Left ventricle myocardium superior (tissue), 1 donor: ENCODE measurements at places on chromosomes 5 and 9.

DNA sequence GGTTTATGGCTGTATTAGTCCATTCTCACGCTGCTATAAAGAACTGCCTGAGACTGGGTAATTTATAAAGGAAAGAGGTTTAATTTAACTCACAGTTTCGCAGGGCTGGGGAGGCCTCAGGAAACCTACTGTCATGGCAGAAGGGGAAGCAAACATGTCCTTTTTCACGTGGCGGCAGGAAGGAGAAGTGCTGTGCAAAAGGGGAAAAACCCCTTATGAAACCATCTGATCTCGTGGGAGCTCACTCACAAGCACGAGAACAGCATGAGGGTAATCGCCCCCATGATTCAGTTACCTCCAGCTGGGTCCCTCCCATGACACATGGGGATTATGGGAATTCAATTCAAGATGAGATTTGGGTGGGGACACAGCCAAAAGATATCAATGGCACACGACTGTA is 13.9 kb downstream of the LRRC70 start:
- DNase-seq = no peak

DNA sequence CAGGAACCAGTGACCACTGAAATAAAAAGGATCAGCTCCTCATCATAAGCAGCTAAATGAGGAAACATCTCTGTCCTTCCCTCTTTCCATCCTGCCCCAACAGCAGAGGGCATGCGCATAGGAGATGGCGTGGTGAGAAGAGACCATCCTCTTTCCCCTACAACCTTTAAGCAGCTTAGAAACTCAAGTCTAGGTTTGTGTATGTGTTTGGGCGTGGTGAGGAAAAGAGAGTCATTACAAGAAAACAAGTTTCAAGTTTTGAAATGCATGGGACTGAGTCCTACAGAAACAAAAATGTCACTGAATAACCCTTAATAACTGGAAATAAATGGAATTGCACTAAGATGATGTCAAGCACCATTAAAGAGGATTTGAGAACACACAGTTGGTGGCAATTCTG is 96.4 kb upstream of the IL12B start:
- DNase-seq = no peak

DNA sequence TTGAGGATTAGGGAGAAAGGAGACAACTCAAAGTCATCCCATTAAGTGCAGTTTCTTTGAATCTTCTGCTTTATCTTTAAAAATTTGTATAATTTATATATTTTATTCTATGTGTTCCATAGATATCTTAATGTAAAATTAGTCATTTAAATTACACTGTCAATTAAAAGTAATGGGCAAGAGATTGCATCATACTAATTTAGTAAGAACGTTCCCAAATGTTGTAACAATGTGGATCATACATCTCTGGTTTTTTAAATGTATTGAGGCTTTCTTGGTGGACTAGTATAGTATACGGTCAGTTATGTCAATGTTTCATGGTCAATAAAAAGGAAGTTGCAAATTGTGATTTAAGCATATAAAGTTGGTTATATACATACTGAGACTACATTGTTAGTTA is 6.2 kb downstream of the TSLP start:
- DNase-seq = no peak

GRCh38 chr9:91428436-91428835 is 4.8 kb upstream of the NFIL3 start:
- DNase-seq = no peak

DNA sequence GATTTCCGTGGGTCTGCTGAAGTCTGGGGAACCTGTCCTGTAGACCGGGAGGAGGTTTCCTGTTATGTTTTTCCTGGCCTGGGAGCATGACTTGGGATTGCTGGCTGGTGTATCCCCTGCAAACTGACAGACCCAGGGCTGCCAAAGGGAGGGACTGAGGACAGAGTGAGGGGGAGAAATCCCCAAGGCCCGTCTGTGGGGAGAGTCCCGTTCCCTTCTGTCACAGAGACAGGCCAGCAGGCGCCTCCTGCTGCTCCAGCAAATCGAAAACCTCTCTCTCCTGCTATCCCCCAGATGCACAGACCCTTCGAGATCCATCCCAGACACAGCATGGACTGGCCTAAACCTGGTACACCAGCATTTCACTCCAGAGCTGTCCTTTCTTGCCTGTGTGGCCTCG is 56.2 kb upstream of the ALDH1B1 start:
- no peak for DNase-seq

- no peak for DNase-seq
Observed at GRCh38 chr5:137847687-137848086, 20.0 kb upstream of the MYOT start.

DNA sequence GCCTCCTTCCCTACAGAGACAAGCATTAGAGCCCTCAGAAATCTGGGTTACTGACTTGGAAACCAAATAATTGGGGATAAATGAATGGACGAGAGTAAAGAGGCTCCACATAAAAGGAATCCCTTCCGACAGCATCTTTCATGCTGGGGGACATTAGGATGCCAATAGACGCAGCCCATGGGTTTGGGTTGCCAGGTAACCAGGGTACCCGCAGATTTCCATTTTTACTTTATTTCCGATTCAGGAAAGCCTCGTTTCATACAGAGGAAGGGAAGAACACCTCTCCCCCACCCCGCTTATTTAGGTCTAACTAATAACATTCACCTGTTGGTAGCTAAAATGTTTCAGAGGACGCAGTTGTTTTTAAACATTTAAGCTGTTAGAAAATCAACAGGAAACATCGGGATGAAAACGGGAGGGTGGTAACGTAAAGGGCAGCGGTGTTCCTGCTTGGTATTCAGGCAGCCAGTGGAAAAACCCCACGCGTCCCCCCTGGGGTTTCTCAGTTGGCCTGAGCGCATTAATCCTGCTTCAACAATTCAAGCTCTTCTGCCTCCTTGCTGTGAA is 179.5 kb downstream of the YTHDC2 start:
- peak; percentile 31 for DNase-seq

DNA sequence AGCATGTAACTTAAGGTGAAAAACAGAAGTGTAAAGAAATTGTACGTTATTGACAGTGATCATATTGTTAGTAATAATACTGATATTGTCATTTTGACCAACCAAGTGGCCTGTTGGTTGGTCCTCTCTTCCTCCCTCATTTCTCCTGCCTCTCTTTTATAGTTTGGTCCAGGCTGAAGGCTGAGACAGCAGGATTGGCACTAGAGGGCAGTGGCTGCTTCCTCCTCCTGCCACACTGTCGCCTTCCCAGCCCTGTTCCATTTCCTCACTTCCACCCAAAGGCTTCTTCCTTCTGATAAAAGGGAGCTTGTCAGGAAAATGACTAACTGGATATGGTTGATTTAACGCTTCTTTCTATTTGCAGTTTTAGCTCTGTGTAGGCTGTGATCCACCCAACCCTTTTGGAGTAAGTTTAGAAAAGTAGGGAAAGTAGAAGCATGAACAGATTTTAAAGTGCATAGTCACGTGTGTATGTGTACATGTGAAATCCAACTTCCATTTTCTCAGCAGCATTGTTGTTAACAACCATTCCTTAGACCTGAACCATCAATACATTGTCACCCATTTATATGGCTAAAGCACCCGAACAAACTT is 35.6 kb downstream of the PTCD2 start:
- DNase-seq = peak; percentile 38

DNA sequence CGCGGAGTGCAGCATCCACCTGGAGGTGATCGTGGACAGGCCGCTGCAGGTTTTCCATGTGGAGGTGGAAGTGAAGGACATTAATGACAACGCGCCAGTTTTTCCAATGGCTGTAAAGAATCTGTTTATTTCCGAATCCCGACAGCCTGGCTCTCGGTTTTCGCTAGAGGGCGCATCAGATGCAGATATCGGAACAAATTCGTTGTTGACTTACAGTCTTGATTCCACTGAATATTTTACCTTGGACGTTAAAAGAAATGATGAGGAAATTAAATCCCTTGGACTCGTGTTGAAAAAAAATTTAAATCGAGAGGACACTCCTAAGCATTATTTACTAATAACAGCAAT is 611 bp downstream of the PCDHA3 start:
- no peak for DNase-seq

- no peak for DNase-seq
Observed at GRCh38 chr9:92804727-92805126, 40.1 kb upstream of the BICD2 start.

- no peak for DNase-seq
Observed at GRCh38 chr5:17182494-17182893, 34.9 kb upstream of the BASP1 start.
